ENCODE measurements at places on chromosomes 13 and 19.

- no peak for DNase-seq
These were observed 212.4 kb downstream of the SLITRK6 start for GRCh38 chr13:85586856-85587255.

DNA sequence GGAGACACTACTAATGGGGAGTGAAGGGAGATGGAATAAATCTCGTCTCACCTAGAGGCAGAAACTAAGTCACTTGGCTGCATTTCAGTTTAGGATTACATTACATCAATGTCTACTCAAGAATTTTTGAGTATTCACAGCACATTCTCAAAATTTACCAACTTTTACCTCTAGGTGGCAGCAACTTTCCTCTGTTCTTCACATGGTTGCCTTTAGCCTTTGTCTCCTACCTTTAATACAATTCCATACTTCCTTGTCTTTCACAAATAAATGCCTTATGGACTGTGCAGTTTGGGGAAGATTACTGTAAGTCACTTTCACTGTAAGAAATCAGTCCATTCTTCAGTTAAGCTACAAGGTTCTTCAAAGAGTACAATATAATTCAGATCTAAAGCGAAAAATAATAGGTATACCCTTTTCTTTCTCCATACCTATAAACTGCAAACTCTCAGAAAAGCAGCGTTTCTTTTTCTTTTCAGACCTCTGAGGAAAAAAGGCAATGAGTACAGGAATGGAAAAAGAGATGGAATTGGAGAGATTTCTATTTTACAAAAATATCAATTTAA is 379.4 kb downstream of the KLF12 start:
- DNase-seq = peak; percentile 55

DNA sequence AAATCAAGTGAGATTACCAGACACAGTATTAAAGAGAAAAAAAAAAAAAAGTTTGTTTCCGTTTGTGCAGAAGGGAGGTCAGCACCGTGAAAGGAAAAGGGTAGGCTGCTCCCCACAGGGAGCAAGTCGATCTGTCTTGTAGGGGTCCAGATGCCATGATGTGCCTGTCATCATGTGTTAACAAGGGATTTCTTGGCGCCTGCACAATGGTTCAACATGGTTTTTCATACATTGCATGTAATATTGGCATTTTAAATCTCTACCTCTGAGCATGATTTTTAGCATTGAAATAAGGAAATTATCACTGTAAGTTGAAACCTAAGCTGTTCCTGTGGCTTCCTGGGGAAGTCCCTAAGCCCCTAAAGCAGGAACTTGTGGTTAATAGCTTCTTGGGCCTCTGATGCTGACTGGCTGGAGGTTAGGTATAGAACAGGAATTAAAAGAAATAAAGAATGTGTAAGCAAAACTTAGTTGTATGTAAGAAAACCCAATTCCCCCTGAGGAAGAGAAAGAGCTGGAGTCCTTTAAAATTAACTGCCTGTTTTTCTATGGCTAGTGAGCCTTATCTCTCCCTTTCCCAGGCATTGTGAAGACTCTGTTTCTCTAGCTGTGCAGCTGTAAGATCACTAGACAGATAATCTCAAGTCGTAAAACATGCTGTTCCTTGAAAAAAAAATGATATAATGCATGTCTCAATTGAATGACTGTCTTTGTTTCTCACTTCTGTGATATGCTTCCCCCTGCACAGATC is 7.4 kb upstream of the FCGBP start:
- peak; percentile 2 for DNase-seq

GRCh38 chr13:59279028-59279427 is 884.7 kb downstream of the DIAPH3 start:
- no peak for DNase-seq

- no peak for DNase-seq
These were observed 128.7 kb downstream of the LIG4 start for GRCh38 chr13:108086678-108087077.

DNA sequence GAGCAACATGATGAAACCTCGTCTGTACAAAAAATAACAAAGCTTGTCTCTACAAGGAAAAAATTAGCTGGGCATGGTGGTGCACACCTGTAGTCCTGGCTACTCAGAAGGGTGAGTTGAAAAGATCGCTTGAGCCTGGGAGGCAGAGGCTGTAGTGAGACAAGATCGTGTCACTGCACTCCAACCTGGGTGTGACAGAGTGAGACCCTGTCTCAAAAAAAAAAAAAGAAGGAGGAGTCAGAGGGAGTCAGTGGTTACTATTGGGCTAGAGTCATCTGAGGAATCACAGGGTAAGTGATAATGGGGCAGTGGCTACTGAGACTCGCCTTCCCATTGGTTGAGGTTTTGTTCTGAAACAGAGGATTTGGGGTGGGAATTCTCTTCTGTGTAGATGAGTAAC is 1.9 kb upstream of the GPI start:
- DNase-seq = no peak

DNA sequence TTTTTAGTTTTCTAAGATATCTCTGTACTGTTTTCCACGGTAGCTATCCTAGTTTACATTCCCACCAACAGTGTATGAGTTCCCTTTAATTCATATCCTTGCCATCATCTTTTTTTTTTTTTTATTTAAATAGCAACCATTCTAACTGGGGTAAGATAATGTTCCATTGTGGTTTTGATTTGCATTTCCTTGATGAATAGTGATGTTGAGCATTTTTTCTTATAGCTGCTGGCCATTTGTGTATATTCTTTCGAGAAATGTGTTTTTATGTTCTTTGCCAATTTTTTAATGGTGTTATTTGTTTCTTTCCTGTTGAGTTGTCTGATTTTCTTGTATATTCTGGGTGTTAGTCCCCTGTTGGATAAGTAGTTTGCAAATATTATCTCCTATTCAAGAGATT is 454.8 kb downstream of the DACH1 start:
- peak; percentile 20 for DNase-seq

- no peak for DNase-seq
These were observed at the start of gene PLPPR3 for GRCh38 chr19:821825-822503. Gene PLPPR3 (minus strand): TSS chr19:821955. CDS start chr19:821559, 396 bp downstream.

DNA sequence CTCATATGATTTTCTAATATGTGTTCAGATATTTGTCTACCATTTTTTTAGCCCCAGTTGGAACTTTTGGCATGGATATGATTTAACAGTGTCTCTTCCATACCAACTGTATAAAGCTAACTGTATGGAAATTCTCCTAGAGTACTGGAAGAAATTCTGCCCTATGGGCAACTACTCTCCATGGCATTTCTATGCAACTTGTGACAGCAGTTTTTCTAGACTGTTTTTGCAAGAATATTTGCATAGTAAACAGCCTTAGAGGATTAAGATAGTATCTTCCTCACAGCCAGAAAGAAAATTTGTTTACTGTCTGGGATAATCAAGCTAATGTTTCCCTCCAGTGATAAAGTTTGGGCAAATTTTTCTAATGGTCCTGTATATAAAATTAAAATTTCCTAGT is 119.9 kb upstream of the PCDH17 start:
- DNase-seq = no peak
